ENCODE measurements at places on chromosomes 12 and 14. TPM values are rescaled to one million over a fixed set of nuclear protein-coding genes. Genes with fewer than 3 reads are reported as not detected.

GRCh38 chr14:94655169-94655710, 43.0 kb downstream of the SERPINA3 start:
- DNase-seq, result no peak

GRCh38 chr12:124098887-124099286, 125.9 kb downstream of the ZNF664 start:
- no peak for DNase-seq

Gene NTS
- total RNA-seq, result not detected

DNA sequence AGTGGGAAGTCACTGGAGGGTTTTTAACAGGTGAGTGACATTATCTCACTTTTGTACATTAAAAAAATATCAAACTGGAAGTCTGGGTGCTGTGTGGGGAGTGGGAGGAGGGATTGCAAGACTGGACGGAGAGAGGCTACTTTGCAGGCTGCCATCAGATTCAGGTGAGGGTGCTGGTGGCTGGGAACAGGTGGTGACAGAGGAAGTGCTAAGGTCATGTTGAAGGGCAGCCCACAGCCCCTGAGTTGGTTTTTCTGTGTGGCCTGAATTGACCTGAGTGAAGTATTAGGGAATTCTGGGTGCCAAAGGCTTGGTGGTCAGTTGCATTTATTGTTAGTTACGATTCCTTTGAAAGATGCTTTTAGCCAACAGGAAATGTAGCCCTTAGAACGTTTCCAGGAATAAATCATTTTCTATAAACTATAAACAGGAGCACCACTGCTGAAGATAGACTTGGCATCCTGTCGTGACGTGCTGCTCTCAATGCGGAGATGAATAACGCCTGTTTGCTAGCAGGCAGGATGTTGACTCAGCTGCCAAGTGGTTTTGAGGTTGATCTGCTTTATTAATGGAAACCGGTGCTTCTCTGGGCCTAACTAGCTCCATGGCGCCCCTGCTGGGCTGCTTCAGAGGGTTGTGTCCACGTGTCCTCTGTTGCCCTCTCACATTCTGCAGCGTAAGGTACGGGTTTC, 707.5 kb upstream of the TMEM132C start:
- DNase-seq, result peak; percentile 97

Gene OTX2
- total RNA-seq, result not detected

Gene ACTR10
- 69.9 TPM for total RNA-seq

DNA sequence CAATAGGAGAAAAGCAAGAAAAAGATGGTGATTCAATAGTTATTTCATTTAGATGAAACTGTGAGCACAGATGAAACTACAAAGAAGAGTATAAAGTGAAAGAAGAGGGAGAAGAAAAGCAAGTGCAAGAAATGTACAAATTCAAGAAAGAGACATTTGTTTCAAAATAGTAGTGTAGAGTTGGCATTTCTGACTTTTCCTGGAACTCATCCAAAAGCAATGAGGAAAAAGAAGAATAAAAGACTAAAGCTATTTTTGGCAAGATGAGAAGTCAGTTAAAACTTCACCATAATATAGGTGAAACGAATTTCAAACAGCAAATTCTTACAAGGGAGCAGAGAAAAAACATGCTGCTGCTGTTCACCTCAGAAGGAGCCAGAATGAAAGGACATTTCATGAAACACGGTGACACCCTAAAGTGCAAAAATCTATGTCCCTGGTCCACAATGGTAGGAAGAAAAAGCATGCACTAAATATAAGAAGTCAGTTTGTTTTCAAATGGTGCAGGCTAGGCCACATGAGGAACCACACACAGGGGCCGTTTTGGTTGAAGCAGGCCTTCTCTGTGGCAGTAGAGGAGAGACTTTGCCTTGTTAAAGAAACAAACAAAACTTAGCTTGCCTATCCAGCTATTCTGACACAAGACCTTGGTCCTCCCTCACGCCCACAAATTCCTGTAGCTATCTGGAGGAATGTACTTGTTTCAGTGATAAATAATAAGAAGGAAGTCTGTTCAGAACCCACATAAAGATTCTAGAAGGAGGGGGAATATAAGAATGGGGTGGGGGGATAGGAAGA, 11.1 kb upstream of the CMAS start:
- DNase-seq, result peak; percentile 6

DNA sequence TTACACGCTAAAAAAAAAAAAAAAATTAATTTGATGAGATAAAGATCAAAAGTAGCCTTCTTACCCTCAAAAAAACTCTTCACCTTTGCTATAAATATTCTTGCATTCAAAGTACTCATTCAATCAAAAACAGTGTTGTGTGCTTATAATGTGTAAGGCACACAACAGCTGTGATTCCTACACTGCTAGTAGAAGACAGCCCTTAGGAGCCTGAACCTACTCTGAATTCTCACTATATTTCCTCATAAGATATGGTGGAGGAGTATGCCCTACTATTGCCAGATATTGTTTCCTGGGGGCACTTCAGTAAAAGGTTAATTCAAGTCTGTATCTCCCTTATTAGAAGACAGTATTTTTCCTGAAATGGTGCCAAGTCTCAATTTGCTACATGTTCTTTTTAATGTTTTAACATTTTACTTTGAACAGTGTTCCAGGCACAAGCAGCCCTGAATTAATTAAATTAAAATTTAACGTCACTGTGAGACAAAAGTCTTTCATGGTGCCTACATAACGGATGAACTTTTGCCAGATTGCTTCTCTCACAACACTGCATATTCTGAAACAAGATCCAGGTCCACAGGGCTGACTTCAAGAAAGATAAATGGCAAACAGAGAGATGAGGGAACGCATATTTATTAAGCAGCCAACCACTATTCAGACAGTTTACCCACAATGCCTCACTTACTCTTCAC, 19.3 kb downstream of the PPP2R5E start:
- no peak for DNase-seq

DNA sequence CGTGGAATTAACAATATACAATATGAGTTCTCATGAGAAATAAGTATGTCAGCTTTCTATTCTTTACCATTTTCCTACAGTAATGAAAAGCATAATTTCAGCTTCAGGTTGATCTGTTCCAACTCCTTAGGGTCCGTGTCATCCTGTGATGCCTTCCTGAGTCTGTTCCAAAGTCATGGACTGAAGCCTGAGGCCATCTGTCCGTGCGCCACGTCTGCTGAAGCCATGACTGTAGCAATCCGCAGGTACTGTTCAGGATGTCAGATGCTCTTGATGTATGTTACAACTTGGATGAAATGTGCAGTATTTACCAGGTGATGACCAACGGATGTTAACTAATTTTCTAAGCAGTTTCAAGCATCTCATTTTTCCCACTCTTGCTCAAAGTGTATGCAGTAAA, 67.0 kb upstream of the ATF1 start:
- DNase-seq, result no peak

DNA sequence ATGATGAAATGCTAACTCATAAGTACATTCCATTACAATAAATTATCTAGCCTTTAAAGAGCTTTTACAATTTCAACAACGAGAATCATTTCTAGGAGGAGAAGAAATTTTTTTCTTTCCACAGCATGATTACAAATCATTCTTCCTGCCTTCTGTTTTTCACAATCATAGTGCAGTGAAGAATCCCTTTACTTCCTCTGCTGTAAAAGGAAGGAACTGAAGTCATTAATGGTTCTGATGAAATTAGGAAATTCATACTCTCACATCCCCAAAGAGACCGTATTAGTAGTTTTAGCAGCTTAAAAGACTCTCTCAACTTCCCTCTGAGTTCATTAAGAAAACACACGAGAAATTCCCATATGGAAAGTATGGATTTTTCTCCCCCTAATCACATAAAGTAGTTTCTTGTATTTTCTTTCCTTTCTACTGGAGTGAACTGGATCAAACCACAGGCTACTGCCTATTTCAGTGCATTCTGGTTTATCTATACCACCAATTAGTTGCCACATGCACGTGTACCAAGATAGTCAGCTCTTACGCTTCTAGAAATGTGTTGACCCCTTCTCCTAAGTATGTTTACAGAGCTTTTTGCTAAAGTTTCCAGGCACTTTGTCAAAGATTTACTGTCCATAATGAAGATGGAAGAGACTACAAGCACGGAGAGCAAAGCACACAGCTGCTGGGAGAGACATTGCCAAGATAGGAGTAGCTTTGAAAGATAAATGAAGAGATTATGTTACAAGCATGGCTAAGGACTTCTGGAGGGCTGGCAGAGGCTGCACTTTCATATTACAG, 58.9 kb upstream of the KITLG start:
- peak; percentile 60 for DNase-seq

DNA sequence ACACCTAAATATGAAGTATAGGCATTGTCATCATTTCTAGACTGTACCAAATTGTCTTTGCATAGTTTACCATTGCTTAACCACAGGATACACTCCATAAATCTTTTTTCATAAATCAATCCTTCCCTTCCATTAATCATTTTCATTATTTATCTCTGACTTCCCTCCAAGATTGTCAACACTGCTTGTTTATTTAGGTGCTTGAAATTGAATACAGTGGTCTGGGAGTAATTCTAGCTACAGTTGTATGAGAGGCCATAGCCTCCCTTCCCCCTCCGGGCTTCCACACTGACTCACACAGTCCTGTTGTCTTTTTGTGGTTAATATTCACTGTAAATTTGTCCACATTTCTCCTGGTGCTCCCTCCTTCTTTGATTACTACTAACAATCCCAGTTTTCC, 114.2 kb upstream of the ARID2 start:
- DNase-seq, result peak; percentile 59

Gene MAP1LC3B2
- 0.63 TPM for total RNA-seq

All from GM23248 (cell line).